Tongue (tissue), 3 donors: ENCODE measurements at places on chromosomes 11 and 22.

- no peak for DNase-seq
These were observed 241.7 kb downstream of the MIAT start for GRCh38 chr22:26898946-26899605.

DNA sequence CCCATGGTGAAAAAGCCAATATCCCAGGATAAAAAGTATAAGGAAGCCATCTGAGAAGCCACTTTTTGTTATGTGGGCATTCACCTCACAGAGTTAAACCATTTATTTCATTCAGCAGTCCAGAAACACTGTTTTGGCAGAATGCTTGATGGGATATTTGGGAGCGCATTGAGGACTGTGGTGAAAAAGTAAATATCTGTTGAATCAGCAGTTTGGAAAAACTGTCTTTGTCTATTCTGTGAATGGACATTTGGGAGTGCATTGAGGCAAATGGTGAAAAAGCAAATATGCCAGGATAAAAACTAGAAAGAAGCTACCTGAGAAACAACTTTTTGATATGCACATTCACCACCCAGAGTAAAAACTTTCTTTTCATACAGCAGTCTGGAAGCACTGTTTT lies 276.2 kb upstream of the TRIM48 start:
- DNase-seq = no peak

- no peak for DNase-seq
These were observed 6.1 kb downstream of the WNT7B start for GRCh38 chr22:45970705-45971407.

- DNase-seq = no peak
These were observed 1.9 kb downstream of the ZNF74 start for GRCh38 chr22:20395907-20396287.

DNA sequence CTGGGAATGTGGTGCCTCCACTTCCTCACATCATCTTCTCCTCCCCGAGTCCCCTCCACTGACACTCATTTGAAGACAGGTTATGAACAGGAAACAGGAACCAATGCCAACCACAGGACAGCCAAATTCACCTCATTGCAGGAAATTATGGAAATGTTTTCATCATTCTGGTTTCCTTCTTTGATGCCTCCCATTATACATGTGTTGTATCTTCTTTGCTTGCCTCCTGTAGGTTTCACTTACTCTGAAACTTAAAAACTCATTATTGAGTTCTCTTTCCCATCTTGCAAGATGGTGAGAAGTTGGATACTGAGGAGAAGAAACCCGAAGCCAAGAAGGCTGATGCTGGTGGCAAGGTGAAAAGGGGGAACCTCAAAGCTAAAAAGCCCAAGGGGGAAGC lies 108.5 kb downstream of the PHF21B start:
- DNase-seq = no peak

GRCh38 chr11:126113515-126113957 lies 50.9 kb upstream of the CDON start:
- peak; percentile 93 for DNase-seq

DNA sequence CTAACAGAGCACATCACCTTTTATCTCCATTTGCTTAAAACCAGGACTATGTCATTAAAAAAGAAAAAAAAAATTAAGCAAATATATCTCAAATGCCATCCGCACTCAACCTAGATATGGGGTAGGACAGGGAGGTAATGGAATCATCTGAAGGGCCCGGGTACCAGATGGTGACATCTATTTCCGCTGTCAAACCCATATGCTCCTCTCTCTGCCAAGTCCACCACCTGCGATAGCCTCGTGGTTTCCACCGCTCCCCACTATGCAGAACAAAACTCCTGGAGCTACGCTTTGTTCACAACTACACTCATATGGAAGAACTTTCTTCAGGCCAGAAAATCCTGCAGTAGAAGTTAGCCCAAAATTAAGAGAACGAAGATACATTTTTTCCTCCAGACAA lies 31.4 kb downstream of the FEZ1 start:
- no peak for DNase-seq

DNA sequence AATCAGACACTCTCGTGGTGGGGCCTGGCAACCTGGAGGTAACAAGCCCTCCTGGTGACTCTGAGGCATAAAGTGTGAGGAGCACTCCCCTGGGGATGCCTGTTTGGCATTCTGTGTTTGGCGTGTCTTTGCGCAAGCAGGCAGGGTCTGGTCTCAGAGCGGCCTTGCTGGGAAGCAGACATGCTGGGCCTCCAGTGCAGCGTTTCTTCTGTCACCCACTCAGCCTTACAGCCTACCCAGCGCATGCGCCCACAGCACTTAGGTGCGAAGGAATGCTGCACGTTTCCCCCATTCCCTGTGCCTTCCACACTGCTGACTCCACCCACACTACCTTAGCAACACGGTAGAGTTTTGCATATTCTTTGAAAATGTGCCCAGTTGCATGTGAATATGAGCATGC lies 7.4 kb upstream of the CXCR5 start:
- DNase-seq = no peak

GRCh38 chr11:102517670-102518069 lies 12.9 kb downstream of the MMP7 start:
- DNase-seq = no peak

- peak; percentile 80 for DNase-seq
These were observed 25.4 kb downstream of the KCNJ4 start for GRCh38 chr22:38429499-38430068.

GRCh38 chr11:131893103-131893890 lies 522.9 kb downstream of the NTM start:
- DNase-seq = no peak

DNA sequence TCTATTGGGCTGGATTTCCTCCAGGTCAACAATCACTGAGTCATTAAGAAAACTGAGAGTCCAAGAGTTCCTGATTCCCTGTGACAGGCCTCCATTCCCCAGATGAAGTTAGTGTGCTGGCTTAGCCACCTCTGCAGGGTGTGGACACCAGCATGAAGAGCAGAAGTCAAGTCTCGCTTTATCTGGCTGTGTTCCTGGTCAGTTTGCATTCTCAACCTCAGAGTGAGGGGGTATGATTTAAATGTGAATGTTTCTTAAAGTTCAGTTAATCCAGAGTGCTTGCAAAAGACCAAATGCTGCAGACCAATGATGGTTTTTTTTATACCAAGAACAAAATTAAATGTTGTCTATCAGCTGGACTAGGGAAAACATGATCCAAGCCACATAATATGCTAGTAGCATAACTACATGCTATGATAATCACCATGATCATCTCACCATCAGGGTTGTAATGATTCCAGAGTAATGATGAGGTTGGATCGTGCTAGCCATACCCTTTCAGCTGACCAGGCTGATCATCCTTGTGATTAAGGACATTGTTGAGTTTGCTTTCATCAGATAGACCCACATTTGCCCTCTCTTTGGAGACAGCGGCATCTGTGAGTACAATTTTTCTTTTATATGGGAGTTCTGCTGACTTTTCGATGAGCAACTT lies 145.8 kb upstream of the ARHGAP20 start:
- DNase-seq = peak; percentile 52

DNA sequence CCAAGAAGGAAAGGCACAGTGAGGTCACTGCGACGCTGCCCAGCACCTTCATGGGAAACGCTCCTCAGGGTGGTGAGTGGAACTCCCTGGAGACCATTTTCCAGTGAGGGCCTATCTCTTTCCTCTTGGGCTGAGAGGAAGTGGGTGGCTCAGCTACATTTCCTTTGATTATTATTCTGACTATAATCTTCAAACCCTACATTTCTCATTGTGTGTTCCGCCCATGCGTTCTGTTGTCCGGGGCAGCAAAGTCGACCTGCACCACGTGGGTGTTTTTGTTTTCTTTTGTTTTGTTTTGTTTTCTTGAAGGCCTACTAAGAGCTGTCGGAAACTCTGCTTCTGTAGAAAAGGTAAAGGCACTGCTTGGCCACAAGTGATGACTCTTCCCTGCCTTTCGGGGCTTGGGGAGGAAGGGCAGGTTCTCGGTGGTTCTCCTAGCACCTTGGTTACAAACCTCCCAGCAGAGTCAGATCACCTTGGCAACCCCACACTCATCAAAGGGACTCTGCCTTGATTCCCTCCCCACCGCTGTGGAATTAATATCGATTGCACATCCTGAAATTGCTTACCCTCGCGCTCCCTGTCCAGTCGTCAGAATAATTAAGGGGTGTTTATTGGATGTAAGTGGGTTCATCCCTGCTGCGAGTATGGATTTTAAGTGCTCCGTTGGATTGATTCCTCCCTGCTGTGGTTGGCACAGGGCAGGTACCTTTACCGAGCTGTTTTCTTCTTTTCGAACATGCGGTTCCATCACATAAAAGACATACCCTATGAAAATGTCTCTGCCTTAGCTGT lies 7.3 kb downstream of the PARVB start:
- DNase-seq = no peak

GRCh38 chr11:64893194-64894069 lies 15.0 kb upstream of the EHD1 start:
- DNase-seq = no peak

DNA sequence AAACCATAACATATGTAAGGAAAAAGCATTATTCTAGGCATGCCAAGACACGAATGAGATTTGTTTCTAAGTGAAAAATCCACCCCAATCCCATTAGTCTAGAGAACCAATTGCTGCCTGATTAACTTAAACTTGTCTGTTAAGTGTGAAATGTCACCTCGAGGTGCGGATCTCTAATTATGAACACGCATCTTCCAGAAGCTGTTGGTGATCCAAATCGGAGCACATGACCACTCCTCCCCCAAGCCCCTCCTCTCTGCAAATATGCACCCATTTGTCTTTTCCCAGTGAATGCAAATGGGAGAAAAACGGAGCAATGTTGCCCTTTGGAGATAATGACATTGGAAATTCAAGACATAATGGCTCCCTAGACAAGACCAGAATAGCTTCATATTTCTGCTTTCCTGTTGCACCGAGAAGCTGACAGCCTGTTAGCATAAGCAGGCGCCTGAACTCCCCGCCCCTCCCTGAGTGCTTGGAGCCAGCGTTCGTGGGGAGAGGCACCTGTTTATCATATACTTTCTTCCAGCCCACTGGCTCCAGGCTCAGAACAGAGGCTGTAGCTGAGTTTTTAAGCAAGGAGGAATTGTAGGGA lies 6.0 kb upstream of the FXYD6 start:
- DNase-seq = peak; percentile 76

DNA sequence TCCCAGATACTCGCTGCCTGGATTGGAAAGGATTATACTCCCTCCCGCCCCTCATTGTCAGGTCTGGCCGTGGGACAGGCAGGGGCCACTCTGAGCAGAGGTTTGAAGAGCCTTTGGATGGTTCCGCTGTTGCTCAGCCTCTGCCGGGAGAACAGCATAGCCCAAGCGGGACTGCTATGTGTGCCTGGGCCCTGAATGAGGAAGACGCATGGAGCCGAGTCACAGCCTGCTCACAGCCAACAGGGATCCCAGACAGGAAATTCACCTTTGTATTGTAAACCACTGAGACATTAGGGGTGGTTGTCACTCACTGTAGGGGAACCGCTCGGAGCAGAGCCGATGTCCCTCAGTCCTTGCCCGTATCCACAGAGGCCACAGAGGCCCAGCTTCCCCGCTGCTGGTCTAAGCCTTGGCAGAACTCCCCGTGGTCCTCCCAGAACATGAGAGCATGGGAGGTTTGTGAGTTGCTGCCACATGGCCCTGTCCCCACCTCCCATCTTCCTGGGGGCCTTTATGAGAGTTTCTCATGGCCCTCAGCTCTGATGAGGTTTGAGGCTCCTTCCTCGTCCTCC lies 10.7 kb upstream of the FAM118A start:
- no peak for DNase-seq

GRCh38 chr22:48438800-48439559 lies 1388.7 kb downstream of the BRD1 start:
- DNase-seq = no peak

DNA sequence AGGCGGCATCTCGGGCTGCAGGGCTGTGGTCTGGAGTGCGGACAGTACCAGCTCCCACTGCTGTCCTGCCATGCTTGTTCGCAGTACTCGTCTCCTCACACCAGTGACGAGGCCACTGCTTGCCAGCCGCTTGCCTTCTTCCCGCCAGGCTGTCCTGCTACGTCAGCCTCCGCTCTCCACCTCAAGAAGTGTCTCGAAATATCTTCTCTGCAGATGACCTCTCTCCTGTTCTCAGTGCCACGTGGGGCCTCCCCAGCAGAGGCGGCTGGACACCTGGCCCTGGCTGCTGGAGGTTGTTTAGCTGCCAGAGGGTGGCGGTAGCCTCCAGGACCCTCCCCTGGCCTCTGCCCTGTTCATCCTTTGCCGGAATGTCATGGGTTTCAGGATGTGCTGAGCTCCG lies 3.1 kb upstream of the CCDC188 start:
- DNase-seq = no peak

- DNase-seq = no peak
These were observed 1.5 kb upstream of the IL17REL start for GRCh38 chr22:50014053-50014501.

GRCh38 chr22:39220890-39221850 lies 23.6 kb downstream of the PDGFB start:
- no peak for DNase-seq
